ENCODE measurements at places on chromosomes 13 and 19.

GRCh38 chr13:113192279-113192678, 16.2 kb downstream of the PCID2 start:
- no peak for DNase-seq

GRCh38 chr13:39734952-39735351, 79.5 kb downstream of the COG6 start:
- DNase-seq = no peak

DNA sequence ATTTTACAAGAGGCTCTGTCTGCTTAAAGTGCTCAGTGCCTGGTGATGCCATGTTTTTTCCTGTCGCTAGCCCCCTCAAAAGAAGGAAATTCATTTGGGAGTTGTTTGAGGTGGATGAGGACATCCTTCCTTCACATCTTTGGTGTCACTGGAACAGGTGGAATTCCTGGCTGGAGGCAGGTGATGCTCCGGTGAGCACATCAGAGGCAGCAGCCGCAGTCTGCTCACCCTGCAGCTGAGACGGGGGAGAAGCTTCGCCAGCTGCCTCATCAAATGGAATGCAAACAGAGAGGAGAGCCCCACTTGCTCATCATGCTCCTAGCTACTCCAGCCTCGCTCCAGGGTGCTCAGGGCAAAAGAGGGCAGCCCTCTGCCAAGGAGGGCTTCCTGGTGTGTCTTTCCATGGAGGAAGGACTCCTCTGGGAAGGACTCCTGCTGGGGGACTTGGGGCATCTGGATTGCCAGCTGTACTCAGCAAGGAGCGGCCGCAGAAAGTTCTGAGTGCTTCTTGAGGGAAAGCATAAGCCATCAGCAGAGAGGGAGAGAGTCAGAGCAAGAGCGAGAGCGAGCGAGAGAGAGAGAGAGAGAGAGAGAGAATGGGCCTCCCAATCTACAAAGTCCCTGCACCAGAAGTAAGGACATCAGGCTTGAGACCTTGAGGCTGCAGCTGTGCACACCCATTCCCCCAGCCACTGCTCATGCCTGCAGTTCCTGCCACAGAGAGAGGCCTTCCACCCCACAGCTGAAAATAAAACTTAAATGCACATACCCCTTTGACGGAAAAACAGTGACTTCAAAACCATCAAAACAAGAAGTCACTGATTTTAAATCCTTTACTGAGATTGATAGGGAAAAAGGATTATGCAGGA, 74.3 kb upstream of the UBL3 start:
- DNase-seq = no peak

GRCh38 chr13:106524108-106524507, 11.4 kb downstream of the EFNB2 start:
- no peak for DNase-seq

GRCh38 chr13:23695196-23695595, 125.0 kb downstream of the TNFRSF19 start:
- no peak for DNase-seq

DNA sequence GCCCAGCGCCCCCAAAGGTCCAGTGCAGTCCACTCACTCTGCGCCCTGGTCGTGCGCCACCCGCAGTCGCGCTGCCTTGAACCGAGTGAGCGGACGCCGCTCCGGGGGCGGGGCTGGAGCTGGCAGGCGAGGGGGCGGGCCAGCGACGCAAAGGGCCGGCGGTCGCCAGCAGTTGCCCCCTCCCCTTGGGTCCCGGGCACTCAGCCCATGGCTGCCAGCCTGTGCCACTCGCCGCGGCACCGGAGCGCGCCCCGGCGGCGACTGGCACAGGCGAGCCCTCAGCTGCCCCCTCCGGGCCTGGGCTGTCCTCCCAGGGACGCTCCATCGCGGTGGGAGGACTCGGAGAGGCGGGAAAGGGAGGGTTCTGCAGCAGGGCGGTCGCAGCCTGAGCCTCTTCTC, at the start of gene S1PR5:
Gene S1PR5 (minus strand): TSS at position 87 of the 399 bp plus-strand sequence. CDS start 2,436 bp downstream, outside the sequence.
- no peak for DNase-seq

DNA sequence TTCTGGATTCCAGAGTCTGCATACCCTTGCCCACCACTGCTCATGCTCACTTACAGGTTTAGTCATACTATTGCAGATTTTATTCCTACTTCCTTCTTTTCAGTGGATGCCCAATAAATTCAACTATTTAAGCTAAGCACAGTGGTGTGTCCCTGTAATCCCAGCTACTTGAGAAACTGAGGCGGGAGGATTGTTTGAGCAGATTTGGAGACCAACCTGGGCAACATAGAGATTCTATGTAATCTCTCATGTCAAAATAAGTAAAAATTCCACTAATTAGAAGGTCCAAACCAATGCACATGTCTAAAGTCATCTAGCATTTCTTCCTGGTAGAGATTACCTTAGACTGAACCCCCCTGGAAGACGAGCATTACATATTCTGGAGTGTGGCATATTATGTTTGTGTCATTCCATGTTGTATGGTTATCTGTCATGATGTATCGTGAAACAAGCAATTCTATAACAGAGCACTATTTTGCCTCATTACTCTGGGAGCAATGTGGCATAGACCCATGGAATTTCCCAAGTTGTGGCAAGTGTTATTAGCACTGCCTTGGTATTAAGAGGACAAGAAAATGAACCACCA, 8.3 kb downstream of the HMGB1 start:
- DNase-seq = no peak

- no peak for DNase-seq
These were observed 984 bp downstream of the SIX5 start for GRCh38 chr19:45767881-45768654.

DNA sequence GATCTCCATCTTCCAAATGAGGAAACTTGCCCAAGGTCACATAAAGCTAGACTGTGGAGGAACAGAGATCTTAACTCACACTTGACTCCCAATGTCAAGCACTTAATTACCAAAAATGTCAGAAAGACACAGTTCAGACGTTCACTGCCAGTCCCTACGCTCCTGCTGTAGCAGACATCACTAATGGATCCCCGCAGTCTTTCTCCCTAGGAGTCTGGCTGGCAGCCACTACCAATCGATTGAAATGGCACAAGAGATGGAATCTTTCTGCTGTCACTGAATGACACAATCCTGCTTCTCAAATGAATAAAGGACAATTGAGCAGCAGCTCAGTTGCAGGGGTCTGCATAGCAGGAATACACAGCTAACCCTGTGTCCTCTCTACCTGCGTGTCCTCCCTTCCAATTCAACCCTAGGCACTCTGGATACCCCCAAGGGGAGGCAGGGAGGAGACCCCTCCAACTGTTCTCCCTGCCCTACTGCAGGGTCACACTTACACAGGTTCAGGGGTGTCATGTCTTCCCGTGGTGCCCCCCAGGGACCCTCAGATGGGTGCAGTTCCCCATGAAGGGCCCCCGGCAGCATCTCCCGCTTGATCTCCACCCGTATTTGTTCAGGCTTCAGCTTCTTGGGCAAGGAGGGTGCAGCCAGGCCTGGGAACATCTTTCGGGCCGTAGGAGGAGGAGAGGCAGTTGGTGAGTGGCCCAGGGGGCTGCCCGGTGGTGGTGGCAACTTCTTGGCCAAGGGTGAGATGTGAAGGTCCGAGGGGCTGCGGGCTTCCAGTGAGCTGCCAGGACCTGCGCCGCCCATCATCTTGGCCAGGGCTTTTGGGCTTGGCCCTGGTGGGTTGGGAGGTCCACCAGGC, 7.9 kb upstream of the AKAP8L start:
- DNase-seq = no peak

DNA sequence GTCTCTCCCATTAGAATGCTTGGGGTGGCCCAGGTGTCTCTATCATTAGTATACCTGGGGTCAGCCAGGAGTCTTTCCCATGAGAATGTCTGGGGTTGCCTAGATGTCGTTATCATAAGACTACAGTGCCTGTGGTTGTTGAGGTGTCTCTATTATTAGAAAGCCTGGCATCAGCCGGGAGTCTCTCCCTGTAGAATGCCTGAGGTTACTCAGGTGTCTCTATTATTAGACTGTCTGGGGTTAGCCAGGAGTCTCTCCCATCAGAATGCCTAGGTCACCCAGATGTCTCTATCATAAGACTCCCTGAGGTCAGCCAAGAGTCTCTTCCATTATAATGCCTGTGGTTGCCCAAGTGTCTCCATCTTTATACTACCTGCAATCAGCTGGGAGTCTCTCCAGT, 1541.1 kb downstream of the UQCRFS1 start:
- DNase-seq = no peak

- DNase-seq = no peak
These were observed 14.4 kb downstream of the LONP1 start for GRCh38 chr19:5705552-5705951.

- DNase-seq = no peak
These were observed 45.1 kb downstream of the ATP11A start for GRCh38 chr13:112734696-112735547.

DNA sequence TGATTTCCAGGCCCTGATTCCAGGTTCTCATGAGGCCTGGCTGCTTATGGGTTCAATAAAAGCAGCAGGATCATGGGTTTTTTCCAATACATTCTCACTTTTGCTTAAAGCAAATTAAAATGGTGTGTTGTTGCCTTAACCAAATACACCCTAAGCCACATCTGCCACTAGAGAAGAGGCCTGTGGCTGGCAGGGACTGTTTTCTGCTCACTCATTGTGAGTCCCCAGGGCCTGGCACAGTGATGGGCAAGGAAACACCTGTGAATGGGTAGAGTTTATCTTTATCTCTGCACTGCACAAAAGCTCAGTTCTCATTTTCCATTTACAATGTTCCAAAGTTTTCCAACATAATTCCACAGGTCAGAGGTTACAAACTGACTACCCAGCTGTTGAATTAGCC, 726.0 kb downstream of the UQCRFS1 start:
- DNase-seq = no peak

GRCh38 chr13:22776394-22777186, 404.2 kb upstream of the SGCG start:
- DNase-seq = no peak

DNA sequence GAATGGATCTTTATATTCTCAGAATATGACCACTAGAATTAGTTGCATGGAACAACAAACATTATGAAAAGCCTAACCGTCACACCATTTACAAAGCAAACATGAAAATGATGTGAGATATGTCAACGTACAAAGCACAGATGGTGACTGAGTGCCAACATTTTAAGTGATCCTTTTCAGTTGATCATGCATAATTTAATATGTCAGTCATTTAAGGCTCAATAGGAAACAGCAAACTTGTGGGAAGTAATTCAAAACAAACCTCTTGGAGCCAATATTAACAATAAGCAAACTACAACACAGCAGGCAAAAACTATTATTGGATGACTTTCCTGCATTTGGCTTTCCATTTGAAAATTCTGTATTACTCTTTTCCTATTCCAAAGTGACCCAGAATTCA, 277.6 kb downstream of the SLITRK6 start:
- no peak for DNase-seq

- no peak for DNase-seq
These were observed 7.6 kb upstream of the ALOX5AP start for GRCh38 chr13:30727491-30728355.

DNA sequence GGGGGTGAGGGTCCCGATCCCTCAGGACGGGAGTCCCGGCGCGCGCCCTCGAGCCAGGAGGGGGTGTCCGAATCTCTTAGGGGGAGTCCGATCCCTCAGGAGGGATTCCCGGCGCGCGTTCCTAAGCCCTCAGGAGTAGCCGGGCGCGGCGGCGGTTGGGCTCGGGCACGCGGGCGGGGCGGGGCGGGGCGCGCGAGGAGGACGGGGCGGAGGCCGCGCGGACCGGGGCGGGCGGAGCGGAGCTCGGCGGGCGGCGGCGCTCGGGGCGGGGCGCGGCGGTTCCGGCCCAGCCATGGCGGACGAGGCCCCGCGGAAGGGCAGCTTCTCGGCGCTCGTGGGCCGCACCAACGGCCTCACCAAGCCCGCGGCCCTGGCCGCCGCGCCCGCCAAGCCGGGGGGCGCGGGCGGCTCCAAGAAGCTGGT, at the start of gene CUL4A:
Gene CUL4A (plus strand): TSS at position 278 of the 423 bp plus-strand sequence. CDS start 15 bp downstream, at position 293.
- no peak for DNase-seq

- DNase-seq = no peak
These were observed 27.5 kb upstream of the TMEM255B start for GRCh38 chr13:113731192-113732175.

GRCh38 chr19:30395283-30395682, 23.1 kb downstream of the ZNF536 start:
- no peak for DNase-seq

GRCh38 chr13:84654654-84655275, 772.5 kb upstream of the SLITRK1 start:
- no peak for DNase-seq

DNA sequence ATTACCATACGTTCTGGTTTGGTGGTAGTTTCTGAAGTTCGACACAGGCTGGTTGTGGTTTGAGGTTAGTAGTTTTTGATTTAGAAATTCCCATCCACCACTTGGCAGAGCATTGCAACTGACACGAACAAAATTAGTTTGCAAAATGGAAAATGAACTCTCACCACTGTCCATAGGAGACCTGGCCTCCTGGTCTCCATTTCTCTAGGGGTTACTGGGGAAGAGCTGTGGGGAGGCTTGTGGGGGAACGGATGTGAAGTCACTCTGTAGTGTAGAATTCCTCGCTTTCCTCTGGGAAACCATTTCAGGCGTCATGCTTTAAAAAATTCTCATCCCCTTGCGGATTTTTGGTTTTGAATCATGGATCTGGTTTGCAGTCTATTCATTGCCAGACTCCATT, 321.5 kb upstream of the MAB21L1 start:
- DNase-seq = no peak

GRCh38 chr13:23754506-23754905, 134.7 kb downstream of the MIPEP start:
- DNase-seq = no peak

GRCh38 chr13:111256946-111257345, 63.5 kb upstream of the TEX29 start:
- no peak for DNase-seq

DNA sequence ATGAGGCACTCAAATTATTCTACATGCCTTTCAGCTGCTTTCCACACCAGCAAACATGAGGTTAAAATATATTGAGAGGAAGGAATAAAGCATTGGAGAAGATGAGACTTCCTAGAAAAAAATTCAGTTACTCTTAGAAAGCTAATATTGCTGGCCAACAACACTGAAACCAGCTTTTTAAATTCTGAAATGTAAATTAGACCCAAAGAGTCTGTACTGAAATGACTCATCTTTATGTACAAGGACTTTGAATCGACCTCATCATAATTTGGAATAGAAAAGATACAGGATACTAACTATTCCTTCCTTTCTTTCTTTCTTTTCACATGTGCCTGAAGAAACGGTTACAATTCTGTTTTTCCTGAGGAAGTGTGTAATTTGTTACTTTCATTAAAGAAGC, 6.5 kb upstream of the HSPH1 start:
- DNase-seq = no peak

GRCh38 chr13:111187960-111188541, 72.9 kb downstream of the ARHGEF7 start:
- no peak for DNase-seq

GRCh38 chr13:73943965-73944233, 190.3 kb downstream of the KLF12 start:
- DNase-seq = no peak

GRCh38 chr19:1411255-1412191, 4.1 kb downstream of the DAZAP1 start:
- DNase-seq = no peak

- no peak for DNase-seq
These were observed 198.4 kb downstream of the DLEU7 start for GRCh38 chr13:50645092-50645491.
